ENCODE measurements at places on chromosomes 16 and 17. TPM values are rescaled to one million over a fixed set of nuclear protein-coding genes. Genes with fewer than 3 reads are reported as not detected.

GRCh38 chr16:22788193-22788530 is 25.8 kb upstream of the HS3ST2 start:
- H3K4me3 ChIP-seq = no peak overlapping the region
- no peak overlapping the region for H3K27ac ChIP-seq
- no peaks in the 10 kb centered on the region for H3K27me3 ChIP-seq
- H3K4me1 ChIP-seq = no peaks in the 10 kb centered on the region
- DNase-seq = no peak

DNA sequence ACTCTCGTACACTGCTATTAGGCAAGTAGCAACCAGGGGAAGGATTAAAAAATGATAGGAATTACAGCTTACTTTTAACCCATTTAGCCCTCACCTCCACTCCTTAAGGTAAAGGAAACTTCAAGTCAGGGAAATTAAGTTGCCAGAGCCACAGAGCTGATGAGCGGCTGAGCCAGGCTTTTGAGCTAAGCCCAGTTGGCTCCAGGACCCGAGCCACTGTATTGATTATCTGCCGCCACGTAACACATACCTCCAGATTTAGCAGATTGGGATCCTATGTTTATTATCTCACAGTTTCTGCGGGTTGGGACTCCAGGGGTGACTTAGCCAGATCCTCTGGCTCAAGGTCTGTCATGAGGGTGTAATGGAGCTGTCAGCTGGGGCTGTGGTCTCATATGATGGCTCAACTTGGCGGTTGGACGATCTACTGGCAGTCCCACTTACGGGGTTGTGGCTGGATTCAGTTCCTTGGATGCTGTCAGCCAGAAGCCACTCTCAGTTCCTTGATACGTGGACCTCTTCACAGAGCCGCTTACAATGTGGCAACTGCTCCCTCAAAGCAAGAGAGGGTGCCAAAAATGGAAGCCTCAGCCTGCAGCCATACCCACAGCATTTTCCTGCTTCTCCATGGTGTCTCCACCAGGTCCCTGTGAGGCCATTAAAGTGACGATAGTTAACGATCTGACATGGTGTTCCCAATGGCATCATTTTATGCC is 57.3 kb downstream of the TMEM186 start:
- DNase-seq = no peak
- no peak overlapping the region for H3K27ac ChIP-seq
- H3K27me3 ChIP-seq = no peaks in the 10 kb centered on the region
- H3K4me3 ChIP-seq = no peak overlapping the region

DNA sequence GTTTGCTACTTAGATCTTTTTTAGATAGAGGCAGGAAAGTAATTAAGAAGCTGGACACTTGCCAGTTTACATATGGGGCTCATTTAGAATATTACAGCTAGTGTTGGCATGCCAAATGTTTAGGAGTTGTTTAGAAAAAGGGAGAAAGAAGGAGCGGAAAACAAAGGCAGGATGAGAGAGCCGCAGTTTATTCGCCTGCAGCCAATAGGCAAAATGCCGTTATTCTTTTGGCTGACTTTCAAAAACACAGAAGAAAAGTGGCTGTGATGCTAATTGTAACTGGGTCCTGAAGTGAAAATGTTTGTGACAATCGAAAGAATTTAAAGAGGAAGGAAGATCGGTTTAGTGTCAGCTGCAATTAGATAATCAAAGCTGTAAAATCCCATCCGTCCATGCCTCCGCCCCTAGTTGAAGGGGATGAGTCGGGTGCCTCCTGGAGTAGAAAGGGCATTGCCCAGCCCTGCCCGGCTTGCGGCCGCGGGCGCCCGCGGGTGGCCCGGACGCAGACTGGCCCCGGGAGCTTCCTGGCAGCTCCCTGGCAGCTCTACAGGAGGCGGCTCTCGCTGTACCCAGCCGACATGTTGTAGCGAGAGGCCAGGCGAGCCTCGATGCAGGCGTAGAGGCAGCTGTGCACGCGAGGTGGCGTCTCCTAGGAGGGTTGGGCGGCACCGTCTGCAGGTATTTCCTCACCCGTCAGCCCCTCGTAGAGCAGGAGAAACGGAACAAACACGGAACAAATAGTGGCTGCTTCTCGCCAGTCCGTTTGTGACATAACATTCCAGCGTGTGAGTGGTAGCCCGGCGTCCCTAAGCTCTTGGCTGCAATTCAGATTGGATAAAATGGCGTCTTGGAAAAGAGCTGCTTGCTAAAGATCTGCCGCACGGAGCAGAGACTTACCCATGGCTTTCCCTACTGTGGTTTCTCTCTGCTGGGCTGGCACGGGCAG is 82.2 kb downstream of the TNRC6C start:
- no peaks in the 10 kb centered on the region for H3K4me1 ChIP-seq
- no peak overlapping the region for H3K4me3 ChIP-seq
- no peaks in the 10 kb centered on the region for H3K27me3 ChIP-seq
- DNase-seq = no peak
- H3K36me3 ChIP-seq = peaks cover 21% of the 10 kb centered on the region

- H3K27ac ChIP-seq = peak overlapping the region; percentile 70
- H3K27me3 ChIP-seq = no peaks in the 10 kb centered on the region
- H3K4me3 ChIP-seq = peak overlapping the region; percentile 53
- H3K4me1 ChIP-seq = peaks cover 38% of the 10 kb centered on the region
These were observed 2.7 kb upstream of the SPG7 start for GRCh38 chr16:89505204-89506112.

DNA sequence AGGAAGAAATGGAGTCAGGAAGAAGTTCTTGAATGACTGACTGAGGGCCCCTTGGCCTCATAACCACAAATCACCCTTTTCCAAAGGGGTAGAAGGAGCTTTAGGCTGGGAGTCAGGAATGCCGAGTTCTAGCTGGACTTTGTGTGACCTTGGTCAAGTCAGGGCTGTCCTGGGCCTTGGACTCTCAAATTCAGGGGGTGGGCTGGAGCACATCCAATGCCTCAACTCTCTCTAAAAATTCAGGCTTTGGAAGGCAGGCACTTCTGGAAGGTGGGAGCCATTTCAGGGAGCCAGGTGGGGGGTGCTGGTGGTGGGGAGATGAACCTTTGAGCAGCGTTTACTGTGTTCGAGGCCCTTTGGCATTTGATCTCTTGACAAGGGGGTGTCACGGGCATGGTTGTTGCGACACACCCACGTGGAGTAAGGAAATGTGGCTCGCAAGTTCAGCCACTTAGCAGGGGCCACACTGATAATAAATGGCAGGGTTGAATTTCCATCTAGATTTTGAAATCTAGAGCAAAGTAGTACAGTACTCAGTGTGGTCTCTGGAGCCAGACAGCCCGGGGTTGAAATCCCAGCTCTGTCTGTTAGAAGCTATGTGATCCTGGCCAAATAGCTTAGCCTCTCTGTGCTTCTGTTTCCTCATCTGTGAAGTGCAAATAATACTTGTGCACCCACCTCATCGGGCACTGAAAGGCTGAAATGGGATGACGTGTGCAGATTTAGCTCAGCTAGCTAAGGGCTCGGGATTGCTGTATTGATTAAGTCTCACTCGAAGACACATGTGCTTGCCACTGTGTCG is 47.1 kb upstream of the CIBAR2 start:
- H3K4me3 ChIP-seq = no peak overlapping the region
- H3K36me3 ChIP-seq = no peaks in the 10 kb centered on the region
- H3K4me1 ChIP-seq = peaks cover 35% of the 10 kb centered on the region
- DNase-seq = no peak
- H3K27me3 ChIP-seq = no peaks in the 10 kb centered on the region

DNA sequence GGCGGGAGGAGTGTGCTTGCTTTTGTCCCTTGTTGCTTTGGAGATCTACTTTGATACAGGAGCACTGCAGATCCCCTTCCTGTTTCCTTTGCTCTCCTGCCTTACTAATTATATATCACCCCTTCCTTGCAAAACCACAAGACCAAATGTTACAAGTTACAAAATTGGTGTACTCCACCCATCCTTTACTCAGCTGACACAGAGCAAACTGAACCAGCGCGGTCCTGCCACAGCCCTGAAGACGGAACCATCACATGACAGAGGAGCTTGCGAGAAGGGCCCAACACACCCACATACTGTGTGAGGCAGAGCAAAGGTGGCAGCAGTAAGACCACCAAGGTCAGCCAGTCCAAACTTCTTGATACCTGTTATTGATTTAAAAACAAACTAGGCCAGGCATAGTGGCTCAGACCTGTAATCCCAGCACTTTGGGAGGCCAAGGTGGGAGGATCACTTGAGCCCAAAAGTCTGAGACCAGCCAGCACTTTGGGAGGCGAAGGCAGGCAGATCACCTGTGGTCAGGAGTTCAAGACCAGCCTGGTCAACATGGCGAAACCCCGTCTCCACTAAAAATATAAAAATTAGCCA is 33.2 kb downstream of the CYTH1 start:
- peak overlapping the region; percentile 59 for H3K27ac ChIP-seq
- peaks cover 4% of the 10 kb centered on the region for H3K36me3 ChIP-seq
- H3K4me1 ChIP-seq = peaks cover 53% of the 10 kb centered on the region
- no peak for DNase-seq

MIF4GD gene
- 27.9 TPM for total RNA-seq

ASPA gene
- total RNA-seq = not detected

CRYBA1 gene
- not detected for total RNA-seq

TIMM22 gene
- total RNA-seq = 12.8 TPM

CD300LB gene
- total RNA-seq = not detected

CCL14 gene
- not detected for total RNA-seq

Data from osteocyte (in vitro differentiated cells).